ENCODE measurements at places on chromosomes 6 and 20.

DNA sequence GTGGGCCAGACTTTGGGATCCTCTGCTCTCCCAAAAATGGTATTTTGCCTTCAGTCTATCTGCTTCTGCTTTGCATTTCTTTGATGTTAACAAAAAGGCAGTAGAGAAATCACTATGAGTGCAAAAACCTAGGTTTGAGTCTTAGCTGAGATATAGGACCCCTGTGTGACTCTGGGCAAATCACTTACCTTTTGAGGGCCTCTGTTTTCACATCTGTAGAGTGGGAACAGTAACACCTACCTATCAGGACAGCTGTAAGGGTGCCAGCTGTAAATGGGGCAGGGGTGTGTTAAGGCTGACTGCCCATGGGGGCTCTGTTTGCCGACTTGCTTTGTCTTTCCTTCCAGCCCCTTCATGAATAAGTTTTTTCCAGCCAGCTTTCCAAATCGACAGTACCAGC is 30.4 kb downstream of the HM13 start:
- no peak for DNase-seq

DNA sequence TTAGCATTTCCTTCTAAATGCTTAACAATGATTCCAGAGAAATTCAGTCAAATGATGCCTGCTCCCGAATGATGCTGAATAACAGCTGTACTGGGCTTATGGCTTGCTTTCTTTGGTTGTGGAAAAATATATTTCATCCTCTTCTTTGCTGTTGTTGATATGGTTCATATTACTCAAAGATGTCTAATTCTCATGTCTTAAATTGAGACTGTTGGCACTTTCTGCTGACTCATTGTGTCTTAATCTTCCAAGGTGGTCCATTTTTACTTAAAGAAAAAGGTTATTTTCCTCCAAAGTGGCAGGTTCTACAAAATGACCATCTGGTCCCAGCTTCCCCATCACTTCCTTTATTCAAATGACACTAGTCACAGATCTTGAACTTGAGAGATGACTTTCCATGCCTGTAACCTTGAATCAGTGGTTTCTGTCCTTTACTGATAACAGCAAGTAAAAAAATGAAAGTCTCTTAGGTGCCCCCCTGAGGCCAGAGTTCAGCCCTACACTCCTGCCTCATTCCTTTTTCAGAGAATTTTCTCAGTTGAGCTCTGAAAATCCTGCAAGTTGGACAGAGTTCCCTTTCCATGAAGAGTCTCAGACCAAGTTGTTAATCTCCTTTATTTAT is 6.9 kb downstream of the SNAP25 start:
- no peak for DNase-seq

DNA sequence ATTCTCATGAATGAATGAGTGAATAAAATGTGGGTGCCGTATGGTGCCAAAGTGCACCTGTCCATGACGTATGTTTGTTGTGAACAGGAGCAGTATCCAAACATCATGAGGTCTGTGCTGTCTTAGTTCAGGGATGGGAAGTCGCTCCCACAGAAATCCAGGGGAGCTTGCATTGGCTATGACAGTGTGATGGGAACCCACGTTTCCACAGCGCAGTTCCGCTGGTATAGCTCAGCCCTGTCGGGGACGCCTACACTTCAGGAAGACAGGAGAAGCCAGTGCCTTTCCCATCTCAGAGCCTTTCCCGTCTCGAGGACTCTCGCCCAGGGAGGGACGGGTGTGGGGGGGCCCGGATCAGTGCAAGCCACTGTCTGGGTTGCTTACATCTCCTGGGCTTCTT is 69.8 kb downstream of the DACT2 start:
- DNase-seq, result no peak

DNA sequence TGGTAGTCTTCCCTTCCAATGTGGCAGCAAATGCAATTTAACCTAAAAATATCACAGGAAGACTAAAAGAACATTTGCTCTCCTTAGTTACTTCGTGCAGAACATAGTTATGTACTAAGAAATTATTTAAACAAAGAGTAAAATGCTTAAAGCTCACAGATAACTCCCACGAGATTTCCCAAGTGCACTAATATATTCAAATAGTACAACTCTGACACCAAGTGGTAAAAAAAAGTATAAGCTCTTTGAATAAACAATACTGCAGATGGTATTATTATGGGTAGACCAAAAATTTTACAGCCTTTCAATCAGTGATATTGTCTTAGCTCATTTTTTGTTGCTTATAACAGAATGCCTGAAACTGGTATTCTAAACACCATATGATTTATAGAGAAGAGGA is 52.8 kb upstream of the FILIP1 start:
- peak; percentile 12 for DNase-seq

DNA sequence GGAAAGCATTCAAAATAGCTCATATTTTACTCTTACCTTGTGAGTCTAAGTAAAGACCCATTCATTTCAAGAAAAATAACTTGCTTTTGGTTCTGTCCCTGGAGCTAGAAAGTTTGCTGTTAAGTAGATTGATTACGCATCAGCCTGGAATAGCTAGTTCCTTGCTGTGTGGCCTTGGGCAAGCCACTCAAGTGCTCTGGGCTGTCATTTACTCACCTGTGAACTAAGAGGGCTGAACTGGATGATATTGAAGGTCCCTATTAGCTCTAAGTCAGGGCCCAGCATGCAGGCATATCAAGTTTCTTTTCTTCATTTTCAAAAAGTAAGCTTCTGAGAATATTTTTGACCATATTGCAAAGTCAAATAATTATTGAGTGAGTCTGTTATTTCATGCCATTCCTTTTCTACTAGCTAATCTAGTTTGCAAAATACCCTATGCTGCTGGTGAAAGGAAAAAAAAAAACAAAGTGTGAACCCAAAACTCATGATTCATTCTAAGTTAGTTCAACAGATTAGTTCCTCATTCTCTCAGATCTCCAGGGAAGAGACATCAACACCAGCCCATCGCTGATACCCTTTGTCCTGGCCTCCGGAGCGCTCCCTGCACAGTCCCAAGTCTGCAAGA is 106.5 kb upstream of the GMDS start:
- DNase-seq, result no peak

DNA sequence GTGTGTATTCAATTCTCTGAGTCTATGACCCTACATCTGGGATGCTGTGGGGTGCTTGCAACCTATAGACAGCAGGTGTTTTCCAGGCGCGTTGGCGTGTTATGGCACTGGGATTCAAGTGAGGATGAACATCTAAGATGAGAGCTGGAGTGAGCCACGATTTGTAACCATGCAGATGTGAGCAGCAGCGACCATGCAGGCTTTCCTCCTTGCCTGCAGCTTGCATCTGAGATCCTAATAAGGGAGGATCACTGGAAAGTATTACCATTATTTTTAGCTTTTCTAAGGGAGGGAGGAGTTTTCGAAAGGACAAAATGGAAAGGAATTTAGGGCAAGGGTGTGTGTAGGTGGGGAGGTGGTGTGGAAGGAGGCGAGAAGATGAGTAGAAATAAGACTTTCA is 216.7 kb downstream of the ATXN1 start:
- no peak for DNase-seq

DNA sequence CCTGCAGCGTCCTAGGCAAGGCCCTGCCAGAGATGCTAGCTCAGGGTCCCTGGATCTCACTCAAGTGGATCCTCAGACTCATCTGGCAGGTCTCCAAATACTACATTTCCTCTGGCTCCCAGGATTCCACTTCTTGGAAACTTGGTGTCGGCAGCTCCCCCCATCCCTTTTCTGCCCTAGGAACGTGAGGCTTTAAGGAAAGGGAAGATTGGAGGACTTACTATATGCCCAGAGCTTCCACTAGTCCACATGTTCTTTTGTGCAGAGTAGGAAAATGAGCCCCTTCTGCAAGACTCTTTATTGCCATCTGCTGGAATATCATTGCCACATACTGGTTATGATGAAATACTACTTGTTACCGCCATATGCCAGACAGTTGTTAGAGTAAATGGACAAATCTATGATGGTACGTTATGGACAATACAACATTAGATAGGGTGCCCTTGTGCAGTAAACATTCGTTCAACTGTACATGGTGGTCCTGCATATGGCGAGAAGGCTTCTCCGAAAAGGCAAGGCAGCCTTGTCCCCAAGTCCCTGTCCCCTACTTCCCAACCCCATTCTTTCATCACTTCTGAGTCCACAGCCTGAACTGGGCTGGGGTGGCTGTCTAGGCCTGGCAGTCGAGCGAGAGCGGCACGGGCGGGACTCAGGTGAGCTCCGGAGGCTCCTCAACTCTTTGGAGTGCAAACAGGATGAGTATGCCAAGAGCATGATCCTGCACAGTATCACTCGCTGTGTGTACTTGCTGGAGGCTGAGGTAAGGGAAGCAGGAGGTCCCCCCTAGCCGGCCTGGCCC is 780 bp downstream of the ARMC12 start:
- DNase-seq, result peak; percentile 82

DNA sequence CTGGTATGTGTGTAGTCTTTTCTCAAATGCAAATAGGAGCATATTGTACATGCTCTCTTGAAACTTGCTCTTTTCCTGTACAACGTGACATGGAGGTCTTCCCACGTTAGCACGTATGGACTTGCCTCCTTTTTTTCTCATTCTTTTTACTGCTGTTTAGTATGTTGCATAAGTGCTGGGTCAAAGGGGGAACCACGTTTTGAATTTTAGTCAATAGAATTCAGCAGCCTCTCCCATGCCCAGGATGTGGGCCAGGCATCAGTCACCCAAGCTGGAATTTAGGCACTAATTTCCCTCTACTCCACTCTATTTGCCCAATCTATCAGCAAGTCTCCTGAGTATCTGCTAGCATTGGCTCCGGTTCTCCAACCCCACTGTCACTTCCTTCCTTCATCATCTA is 41.5 kb upstream of the RNF24 start:
- DNase-seq, result no peak

- DNase-seq, result no peak
These were observed 49.9 kb downstream of the PIGU start for GRCh38 chr20:34626992-34627391.

- DNase-seq, result no peak
These were observed 453.5 kb upstream of the JARID2 start for GRCh38 chr6:14792118-14792955.

GRCh38 chr6:138467901-138468300 is 31.4 kb downstream of the NHSL1 start:
- DNase-seq, result no peak

GRCh38 chr6:170037541-170038250 is 253.2 kb downstream of the DLL1 start:
- no peak for DNase-seq

GRCh38 chr6:71446470-71446869 is 157.9 kb downstream of the OGFRL1 start:
- DNase-seq, result no peak

- no peak for DNase-seq
These were observed 92.8 kb upstream of the EEF1E1 start for GRCh38 chr6:8195040-8195713.

DNA sequence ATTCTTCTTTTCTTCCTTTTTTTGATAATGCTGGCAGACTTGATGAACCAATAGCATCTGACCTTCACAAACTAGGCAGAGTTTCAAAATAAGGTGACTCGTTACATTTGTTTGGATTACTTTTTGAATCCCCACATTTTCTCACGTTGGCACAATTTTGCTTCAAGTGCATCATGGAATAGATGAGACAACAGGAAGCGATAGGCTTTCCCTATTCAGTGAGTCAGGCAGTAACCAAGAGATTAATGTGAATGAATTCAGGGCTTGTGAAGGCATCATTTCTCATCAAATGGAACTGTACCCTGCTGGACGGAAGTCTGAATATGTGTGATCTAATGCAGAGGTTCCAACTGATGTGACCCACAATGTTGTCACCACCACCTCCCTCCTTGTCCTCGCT is 10.7 kb downstream of the RFPL4B start:
- DNase-seq, result no peak

GRCh38 chr20:48630342-48631075 is 197.3 kb downstream of the PREX1 start:
- DNase-seq, result no peak

GRCh38 chr6:10391799-10392198 is 23.1 kb downstream of the TFAP2A start:
- no peak for DNase-seq

- DNase-seq, result peak; percentile 83
These were observed 3.9 kb upstream of the PHF20 start for GRCh38 chr20:35767683-35768481.

DNA sequence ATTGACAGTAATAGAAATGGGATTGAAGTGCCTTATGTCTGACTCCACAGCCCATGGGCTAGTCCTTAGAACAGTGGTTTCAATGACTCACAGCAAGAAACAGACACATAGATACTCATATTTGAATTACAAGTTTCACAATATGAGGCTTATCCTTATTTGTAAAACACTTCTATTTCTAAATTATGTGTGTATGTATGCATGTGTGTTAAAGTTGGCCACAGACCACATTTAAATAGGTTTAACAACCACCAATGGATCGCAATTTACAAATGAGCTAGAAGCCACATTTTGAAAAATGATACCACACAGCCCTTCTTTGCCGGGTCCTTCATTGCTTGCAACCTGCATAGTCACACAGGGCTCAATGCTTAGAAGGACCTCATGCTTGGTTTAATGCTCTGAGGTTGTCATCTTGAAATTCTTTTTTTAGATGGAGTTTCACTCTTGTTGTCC is 157.8 kb upstream of the PREP start:
- DNase-seq, result peak; percentile 43

- no peak for DNase-seq
These were observed 188.8 kb downstream of the CD83 start for GRCh38 chr6:14306151-14306906.

- no peak for DNase-seq
These were observed 9.9 kb downstream of the TTI1 start for GRCh38 chr20:38023181-38024001.

Measured in GM10248 (cell line).